ENCODE measurements at places on chromosomes 7 and 10.

- DNase-seq, result no peak
These were observed 20.0 kb downstream of the STRIP2 start for GRCh38 chr7:129454249-129454551.

- DNase-seq, result no peak
These were observed 303.9 kb upstream of the NRG3 start for GRCh38 chr10:81570878-81571794.

DNA sequence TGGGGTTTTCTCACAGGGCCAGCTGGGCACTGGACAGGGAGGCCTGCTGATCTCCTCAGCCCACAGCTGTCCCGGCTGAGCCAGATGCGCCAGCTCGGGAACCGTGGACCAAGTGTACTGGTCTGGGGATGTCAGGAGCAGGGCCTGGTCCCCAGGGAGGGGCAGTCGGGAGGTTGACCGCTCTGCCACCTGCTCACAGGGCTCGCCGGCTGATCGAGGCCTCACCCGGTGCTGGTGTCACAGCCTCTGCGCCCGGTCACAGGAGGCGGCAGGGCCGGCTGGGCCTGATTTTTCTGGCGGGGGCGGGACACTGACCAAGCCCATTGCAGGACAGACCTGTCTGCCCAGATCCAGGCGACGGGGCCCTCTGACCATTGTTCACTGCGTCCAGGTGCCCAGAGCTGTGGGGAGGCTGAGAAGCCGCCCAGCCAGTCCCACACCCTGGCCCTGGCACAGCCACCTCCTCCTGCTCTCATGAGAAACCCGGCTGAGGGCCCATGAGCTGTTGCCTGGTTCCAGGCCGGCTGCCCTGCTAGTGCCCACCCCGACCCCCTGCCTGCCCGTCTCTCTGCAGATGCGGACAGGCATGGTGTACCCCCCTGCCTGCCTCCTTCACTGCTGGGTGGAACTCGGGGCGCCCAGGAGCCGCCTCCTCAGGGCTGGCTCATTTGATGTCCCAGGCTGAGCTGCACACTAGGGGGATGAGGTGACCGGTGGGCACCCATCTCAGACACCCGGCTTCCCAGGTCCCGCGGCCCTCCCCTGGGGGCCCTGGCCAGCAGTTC lies 3.0 kb upstream of the TMEM184A start:
- peak; percentile 25 for DNase-seq

DNA sequence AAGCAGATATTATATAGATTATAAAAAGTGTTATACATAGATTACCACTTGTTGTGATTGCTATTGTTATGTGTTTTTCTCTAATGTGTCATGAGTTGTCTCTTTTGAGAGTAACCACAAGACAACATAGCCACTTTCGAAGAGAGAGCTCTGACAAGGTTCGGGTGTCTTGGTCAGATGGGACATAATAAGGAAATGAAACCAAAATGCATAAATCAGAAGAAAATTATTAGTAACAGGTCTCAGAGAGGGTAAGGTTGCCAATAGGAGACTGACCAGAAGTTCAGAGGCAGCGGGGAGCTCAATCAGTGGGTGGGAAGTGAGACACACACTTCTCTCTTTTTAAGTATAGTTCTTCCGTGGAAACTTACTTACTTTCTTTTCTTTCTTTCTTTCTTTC lies 639.2 kb upstream of the POT1 start:
- DNase-seq, result peak; percentile 1

DNA sequence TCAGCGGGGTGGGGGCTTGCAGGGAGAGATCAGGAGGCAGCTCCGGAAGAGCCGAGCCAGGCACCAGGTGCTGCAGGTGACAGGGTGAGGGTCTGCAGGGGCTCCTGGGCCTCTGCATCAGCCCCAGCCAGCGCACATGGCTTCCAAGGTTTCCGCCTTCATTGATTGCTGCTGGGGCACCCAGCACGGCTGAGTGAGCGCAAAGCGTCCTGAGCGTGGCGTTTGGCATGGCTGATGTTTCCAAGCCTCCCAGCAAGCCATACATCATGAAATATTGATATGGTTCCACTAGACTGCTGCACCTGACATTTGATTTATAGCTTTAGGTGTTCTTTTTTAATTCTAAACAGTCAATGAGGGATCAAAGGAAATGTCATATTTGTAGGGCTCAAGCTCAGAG lies 259.0 kb downstream of the WDR37 start:
- no peak for DNase-seq

DNA sequence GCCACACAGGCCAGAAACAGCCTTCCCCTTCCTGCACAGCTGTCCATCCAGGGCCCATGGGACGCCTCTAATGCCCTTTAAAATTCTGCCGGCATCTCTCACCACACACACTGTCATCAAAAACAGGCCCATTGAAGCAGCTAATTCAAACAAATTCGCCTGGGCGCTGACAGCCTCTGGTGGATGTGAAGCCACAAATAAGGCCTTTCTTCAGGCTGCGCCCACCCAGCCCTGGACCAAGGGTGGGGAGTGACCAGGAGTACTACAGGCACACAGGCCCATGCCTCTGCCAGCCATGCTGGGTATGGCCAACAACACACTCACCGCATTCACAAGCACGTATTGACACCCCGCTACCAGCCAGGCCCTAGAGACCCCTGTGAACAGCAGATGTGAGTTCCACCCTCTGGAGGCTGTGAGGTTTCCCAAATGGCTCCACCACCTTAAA lies 54.6 kb downstream of the SLIT1 start:
- DNase-seq, result peak; percentile 43

- DNase-seq, result no peak
These were observed 105.3 kb upstream of the LYZL2 start for GRCh38 chr10:30734901-30735300.

GRCh38 chr7:33742521-33742920 lies 162.8 kb upstream of the BMPER start:
- DNase-seq, result no peak

- no peak for DNase-seq
These were observed 102.1 kb downstream of the CUX1 start for GRCh38 chr7:101919363-101920115.

DNA sequence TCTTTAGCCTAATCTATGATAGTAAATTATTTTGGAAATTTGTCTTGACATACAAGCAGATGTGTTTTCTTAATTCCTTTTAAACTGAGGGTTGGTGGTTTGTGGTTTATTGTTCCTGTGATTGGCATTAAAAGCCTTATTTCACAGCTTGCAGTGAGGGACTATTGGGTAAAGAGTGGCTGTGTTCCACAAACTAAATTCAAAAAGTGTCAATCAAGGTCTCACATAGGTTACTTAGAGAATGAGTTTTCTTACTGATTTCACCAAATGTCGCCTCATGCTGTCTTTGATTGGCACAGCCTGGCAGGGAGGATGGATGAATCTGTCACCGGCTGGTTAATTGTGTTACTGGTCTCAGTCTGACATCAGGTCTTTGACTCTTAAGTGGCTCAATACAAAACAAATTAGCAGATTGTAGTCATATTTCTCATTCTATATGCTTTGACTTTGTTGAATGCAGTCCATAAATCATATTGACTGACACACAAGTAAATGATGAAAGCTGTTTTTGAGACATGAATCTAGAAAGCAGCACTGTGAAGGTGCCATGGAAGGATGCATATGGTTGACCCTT lies 66.8 kb upstream of the CYP26C1 start:
- no peak for DNase-seq

GRCh38 chr10:5543623-5544022 lies 18.9 kb downstream of the CALML3 start:
- no peak for DNase-seq

- peak; percentile 61 for DNase-seq
These were observed 301.9 kb downstream of the SUGCT start for GRCh38 chr7:40436710-40437109.

DNA sequence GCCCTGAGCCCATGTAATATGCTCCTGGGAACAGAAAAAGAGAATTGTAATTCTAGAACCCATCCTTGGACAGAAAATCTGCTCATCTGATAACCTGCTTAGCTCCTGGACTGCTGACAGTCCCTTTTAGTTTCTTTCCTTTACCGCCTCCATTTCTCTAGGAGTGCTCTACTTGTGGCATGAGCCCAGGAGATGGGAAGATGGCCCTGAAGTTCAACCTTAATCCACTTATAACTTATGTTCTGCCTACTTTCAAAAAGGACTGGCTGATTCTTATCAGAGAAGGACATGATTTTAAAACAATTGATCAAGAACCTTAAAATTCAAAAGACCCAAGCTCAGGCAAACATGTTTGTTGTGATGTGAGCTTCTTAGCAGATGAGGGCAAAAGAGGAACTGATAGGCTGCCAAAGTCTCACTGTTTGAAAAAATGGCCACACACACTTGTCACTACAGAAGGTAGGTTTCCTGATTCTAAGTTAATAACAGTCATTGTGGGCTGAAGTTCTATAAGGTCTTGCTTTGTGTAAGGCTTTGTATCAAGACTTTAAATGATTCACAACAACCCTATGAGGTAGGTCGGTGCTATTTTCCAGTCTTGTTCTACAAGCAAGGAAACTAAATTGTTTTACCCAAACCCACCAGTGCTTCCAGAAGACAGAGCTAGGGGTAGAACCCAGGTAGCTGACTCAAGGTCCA lies 94.3 kb upstream of the AFAP1L2 start:
- no peak for DNase-seq

DNA sequence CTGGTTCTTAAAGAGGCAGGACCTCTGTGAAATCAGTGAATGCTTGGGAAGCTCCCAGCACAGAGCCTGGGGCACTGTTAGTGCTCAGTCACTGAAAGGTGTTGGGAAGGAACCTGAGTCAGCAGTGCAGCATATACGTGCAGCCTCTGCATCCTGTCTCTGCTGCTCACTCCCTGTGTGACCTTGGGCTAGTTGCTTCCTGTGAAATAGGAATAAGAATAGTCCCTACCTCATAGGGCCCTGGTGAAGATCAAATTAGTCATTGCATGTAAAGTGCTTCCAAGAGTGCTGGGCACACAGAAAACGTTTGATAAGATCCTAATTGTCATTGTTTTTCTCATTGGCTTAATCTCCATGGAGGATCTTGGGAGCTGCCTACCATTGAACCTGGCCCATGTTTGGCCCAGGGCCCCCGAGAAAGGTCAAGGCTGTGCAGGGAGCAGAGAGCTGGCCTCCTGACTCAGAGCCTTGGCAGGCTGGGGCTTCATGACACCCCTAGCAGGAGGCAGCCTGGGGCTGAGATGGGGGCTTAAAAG lies 73.3 kb upstream of the COL13A1 start:
- peak; percentile 49 for DNase-seq

DNA sequence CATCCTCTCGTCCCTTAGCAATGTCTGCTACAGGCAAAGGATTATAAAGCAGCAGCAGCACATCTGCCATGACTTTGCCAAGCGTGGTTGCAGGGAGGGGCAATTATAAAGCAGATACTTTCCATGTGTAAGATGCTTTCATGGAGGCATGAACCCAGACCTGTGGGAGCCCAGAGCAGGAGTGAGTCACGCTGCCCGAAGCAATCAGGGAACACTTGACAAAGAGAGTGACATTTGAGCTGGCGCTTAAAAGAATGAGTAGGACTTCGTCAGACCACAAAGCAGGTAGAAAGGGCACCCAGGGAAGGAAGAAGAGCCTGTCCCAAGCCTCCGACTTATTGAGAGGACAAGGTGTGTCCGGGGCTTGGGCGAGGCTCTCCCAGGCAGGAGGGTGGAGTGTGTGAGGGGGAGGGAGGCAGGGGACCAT lies 147.2 kb downstream of the MYOF start:
- no peak for DNase-seq

DNA sequence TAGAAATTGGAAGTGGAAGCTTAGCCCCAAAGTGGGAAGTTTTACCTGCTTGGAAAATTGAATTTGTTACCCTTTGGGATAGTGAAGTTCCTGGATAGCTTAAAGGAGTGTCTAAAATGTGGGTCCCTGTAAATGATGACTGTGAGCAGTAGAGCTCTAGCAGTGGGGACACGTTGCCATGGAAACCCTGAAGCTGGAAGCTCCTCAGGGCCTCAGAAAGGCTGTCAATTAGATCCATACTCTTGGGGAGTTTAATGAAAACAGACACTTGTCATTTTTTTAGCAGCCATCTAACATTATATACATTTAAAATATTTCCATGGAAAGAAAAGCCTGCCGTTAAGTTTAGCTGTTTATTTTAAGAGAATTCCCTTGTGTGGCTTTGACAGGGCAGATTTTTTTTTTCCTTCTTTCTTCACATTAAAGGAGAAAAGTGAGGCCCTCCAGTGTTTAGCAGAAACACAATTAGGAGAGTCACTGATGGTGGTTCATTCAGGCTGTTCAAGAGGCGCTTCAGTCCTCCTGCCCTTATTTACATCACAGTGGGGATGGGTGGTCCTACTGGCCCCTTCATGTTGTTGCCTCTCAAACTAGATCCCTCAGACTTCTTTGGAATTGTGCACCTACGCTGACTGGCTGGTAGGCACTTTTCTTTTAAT lies 518.4 kb downstream of the CCSER2 start:
- no peak for DNase-seq

DNA sequence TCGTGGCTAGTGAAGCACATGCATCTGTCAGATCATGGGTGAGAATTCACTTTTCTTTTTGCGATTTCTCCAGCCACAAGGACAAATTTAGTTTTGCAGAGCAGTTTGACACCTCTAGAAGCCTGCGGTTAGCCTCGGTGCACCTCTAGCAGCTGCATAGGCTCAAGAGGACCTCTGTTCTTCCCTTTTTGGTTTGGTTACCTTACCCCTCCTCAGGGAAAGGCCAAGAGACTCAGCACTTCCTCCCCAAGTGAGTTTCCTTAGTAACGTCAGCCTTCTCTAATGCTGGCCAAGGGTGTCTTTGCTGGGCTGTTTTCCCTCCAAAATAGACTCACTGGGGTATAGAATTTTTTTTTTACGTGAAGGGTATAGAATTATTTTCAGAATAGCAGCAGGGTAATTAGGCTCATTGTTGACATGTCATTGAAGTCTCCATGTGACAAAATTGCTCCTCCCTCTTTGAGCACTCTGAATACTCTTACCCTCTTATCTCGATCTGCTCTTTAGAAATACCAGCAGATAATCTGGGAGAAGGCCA lies 97.8 kb downstream of the AUTS2 start:
- no peak for DNase-seq

- DNase-seq, result no peak
These were observed 13.4 kb downstream of the SLC13A4 start for GRCh38 chr7:135714534-135715009.

GRCh38 chr7:71735961-71736556 lies 604.1 kb downstream of the GALNT17 start:
- DNase-seq, result peak; percentile 83

DNA sequence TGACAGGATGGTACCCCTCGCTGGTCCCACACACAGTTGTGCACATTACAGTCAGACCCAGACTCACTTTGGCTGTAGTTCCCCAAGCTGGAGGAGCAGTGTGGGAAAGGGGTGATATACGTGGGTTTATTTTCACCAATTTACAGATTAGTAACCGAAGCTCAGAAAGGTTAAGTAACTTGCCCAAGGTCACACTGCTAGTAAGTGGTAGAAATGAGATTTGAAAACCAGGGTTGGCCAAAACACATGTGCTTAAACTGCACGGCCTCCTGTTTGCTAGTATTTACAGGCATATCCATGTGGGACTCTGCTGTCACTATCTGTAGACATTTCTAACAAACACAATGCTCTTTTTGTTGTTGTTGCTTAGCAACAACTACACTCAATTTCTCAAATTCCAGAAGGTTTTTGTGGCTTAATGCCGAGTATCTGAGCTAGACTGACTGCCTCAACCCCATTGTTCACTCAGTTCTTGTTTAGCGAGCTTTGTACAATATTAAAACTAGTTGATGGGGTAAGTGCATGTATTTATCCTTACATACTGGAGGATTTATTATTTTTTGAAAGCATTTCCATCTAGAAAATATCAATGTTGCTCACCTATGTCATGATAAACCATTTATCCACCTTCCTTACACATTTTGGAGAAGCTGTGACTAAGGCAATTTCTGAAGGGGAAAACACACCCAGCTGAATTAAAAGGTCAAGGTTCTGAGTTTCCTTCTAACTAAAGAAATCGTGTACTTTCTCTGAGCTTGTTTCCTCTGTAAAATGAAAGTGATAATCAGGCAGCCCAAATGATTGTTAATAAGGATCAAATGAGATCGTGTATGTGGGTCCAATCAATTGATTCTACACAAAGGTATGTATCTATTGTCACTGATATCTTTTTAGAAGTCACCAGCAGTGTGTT lies 5.3 kb upstream of the TMEM139 start:
- DNase-seq, result peak; percentile 96
